ENCODE measurements at places on chromosomes 1 and 21. TPM values are rescaled to one million over a fixed set of nuclear protein-coding genes. Genes with fewer than 3 reads are reported as not detected.

DNA sequence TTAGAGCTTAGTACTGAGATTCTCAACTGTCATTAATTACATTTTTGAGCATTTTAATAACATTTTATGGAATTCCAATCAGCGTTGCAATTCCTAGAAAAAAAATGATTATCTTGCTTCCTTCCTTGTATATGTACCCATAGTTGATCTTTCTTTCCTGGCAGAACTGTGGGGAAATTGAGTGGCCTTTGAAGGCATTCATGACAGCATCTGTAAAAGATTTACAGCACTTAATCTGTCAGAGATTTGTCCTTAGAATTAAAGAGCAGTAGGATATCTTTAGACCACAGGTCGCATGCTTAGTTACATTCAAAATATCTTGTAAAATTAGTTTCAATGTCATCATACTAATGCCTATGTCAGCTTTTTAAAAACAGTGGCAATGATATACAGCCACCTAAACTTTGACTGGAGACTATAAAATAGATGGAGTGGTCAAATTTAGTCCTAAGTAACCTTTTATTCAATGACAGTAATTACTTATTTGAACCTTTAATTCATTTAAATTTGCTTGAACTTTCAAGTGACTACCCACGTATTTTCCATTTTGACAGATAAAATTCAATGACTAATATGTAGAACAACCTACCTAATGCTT is 692.0 kb downstream of the NCAM2 start:
- no peak overlapping the region for H3K27ac ChIP-seq
- H3K4me3 ChIP-seq, result no peak overlapping the region
- no peaks in the 10 kb centered on the region for H3K27me3 ChIP-seq
- H3K36me3 ChIP-seq, result no peaks in the 10 kb centered on the region
- no peak for DNase-seq
- no peaks in the 10 kb centered on the region for H3K4me1 ChIP-seq

- no peak for DNase-seq
- no peaks in the 10 kb centered on the region for H3K4me1 ChIP-seq
- H3K4me3 ChIP-seq, result no peak overlapping the region
- H3K27ac ChIP-seq, result no peak overlapping the region
- H3K27me3 ChIP-seq, result no peaks in the 10 kb centered on the region
Measured at GRCh38 chr1:219387211-219387610, 213.5 kb downstream of the LYPLAL1 start.

DNA sequence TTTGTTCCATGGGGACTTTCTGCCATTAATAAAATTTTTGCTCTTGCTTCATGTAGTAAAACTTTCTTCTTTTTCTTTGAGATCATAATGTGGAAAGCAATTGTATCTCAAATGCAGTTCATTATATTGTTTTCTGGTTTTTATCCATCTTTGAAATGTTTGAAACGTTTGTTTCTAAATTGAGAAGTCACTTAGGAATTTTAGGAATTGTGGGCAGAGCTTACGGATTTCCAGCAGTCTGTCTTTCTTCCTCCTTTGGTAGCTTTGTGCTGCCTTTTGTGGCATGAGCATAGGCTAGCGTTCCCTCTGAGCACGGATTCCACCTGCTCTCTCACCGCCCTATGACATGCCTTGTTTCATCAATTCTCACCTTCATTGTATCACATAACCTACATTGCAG is 2.9 kb upstream of the ST6GALNAC5 start:
- H3K27me3 ChIP-seq, result no peaks in the 10 kb centered on the region
- H3K4me1 ChIP-seq, result no peaks in the 10 kb centered on the region
- no peak overlapping the region for H3K27ac ChIP-seq
- H3K36me3 ChIP-seq, result no peaks in the 10 kb centered on the region
- no peak overlapping the region for H3K4me3 ChIP-seq

DNA sequence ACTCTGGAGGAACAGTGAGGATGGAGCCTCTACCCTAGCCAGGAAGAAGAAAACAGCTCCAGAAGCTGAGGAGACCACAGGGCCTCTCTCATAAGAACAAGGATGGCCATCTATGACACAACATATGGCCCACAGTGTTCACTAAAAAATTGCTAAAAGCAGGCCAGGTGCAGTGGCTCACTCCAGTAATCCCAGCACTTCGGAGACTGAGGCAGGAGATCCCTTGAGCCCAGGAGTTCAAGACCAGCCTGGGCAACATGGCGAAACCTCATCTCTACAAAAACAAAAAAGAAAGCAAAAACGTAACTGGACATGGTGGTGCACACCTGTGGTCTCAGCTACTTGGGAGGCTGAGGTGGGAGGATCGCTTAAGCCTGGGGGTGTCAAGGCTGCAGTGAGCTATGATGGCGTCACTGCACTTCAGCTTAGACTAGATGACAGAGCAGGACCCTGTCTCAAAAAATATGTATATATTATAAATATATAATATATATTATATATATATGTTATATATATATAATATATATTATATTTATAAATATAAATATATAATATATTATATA is 103.1 kb downstream of the TOMM20 start:
- H3K4me3 ChIP-seq, result no peak overlapping the region
- H3K27me3 ChIP-seq, result no peaks in the 10 kb centered on the region
- H3K36me3 ChIP-seq, result no peaks in the 10 kb centered on the region
- no peak overlapping the region for H3K27ac ChIP-seq

GRCh38 chr1:70586046-70586445 is 175.0 kb downstream of the CTH start:
- no peaks in the 10 kb centered on the region for H3K4me1 ChIP-seq
- H3K27ac ChIP-seq, result no peak overlapping the region
- H3K36me3 ChIP-seq, result no peaks in the 10 kb centered on the region
- no peak for DNase-seq

DNA sequence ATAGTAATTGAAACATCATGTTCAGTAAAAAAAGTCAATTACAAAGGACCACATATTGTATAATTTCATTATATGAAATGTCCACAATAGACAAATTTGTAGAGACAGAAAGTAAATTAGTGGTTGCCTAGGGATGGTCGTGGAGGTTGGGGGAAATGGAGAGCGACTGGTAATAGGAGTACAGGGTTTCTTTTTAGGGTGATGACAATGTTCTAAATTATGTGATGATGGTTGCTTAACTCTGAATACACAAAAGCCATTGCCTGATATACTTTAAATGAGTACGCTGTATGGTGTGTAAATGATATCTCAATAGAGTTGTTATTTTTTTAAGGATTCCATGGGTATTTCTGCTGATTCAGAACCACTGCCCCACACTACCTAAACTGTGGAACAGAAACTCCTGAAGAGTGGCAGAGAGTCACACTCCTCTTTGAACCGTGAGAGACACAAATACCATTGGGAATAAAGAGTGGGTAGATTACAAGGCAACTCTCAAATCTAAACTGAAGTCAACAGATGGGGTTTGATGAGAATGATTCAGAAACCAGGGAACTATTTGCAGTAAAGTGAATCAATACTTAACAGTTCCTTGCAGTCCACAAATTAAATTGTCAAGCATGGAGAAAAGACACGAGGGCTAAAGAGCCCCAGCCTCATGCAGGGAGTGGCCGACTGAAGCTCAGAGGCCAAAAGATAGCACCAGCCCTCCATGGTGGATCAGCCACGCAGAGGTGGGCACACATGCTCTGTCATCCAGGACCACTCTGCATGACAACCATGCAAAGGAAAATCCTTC is 118.0 kb downstream of the CAPN8 start:
- no peak overlapping the region for H3K4me3 ChIP-seq
- H3K4me1 ChIP-seq, result no peaks in the 10 kb centered on the region
- no peaks in the 10 kb centered on the region for H3K36me3 ChIP-seq
- H3K27ac ChIP-seq, result no peak overlapping the region
- H3K27me3 ChIP-seq, result no peaks in the 10 kb centered on the region
- no peak for DNase-seq

DNA sequence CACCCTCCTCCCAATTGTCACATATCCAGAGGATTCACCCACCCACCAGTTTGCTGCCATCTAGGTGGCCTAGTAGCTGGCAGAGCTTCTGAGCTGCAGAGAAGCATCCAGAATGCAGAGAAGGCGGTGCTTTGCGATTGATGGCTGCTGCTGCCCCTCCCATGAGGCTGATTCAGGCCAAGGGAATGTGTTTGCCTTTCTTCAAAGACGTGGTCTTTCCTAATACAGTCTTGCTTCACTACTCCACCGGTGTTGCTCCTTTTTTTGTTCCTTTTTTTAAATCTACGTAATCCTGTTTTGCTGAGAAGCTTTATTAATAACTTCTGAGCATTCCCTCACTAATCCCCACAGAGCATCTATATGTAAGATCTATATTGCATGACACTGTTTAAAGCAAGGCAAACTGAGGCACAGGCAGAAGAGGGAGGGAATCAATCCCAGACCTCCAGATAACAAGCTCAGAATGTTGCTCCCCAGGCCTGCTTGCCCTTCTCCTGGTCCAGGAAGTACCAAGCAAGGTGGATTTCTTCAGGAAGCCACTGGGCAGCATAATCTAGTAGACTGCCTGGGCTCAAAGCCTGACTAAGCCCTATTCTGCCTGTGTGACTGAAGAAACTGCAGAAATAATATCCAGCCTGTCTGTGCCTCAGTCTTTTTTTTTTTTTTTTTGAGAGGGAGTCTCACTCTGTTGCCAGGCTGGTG is 275.5 kb upstream of the FMN2 start:
- H3K4me3 ChIP-seq, result no peak overlapping the region
- no peaks in the 10 kb centered on the region for H3K27me3 ChIP-seq
- DNase-seq, result no peak
- no peak overlapping the region for H3K27ac ChIP-seq

DNA sequence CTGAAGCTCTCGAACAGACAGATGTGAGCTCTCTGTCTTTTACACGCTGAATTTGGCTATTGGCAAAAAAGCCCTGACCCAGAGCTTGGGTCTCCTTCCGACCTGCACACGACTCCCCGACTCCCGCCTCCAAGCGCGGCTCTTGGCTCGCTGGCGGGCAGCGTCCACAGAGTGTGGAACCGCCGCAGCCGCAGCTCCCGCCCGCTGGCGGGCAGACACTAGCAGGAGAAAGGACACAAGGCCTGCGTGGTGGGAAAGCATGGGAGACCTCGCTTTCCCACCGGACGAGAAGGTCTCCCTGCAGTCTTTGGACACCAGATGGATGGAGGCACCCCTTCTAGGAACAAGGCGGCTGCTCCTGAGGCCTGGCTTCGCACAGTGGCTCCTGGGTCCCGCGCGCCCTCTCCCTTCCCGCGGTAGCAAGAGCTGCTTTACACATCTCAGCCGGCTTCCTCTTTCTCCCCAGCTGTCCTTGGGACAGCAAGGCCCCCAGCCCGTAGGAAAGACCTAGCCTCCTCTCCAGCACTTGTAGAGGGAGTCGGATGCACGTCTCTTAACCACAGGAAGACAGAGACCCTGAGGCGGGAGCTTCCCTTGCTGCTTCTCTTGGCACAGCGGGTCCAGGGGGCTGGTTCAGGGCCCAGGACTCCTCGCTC is 92.1 kb downstream of the PRKAB2 start:
- H3K36me3 ChIP-seq, result no peaks in the 10 kb centered on the region
- peaks cover 43% of the 10 kb centered on the region for H3K4me1 ChIP-seq

- no peak overlapping the region for H3K4me3 ChIP-seq
- no peaks in the 10 kb centered on the region for H3K4me1 ChIP-seq
- H3K27me3 ChIP-seq, result no peaks in the 10 kb centered on the region
- H3K27ac ChIP-seq, result no peak overlapping the region
Measured at GRCh38 chr1:178945763-178946266, 74.9 kb upstream of the ANGPTL1 start.

GRCh38 chr1:89286549-89287180 is 14.0 kb upstream of the GBP5 start:
- no peaks in the 10 kb centered on the region for H3K27me3 ChIP-seq
- no peak for DNase-seq
- no peaks in the 10 kb centered on the region for H3K36me3 ChIP-seq
- H3K4me1 ChIP-seq, result no peaks in the 10 kb centered on the region
- H3K4me3 ChIP-seq, result no peak overlapping the region

- H3K4me1 ChIP-seq, result no peaks in the 10 kb centered on the region
- no peaks in the 10 kb centered on the region for H3K27me3 ChIP-seq
- H3K36me3 ChIP-seq, result no peaks in the 10 kb centered on the region
- DNase-seq, result no peak
- H3K27ac ChIP-seq, result no peak overlapping the region
Measured at GRCh38 chr21:39647476-39647875, 34.7 kb downstream of the B3GALT5 start.

GRCh38 chr1:58035523-58035922 is 511.0 kb downstream of the OMA1 start:
- no peak overlapping the region for H3K4me3 ChIP-seq
- H3K36me3 ChIP-seq, result no peaks in the 10 kb centered on the region
- DNase-seq, result no peak
- H3K27ac ChIP-seq, result no peak overlapping the region

GRCh38 chr1:185014941-185015340 is 30.4 kb upstream of the RNF2 start:
- no peaks in the 10 kb centered on the region for H3K36me3 ChIP-seq
- no peak overlapping the region for H3K4me3 ChIP-seq
- H3K4me1 ChIP-seq, result no peaks in the 10 kb centered on the region
- H3K27ac ChIP-seq, result no peak overlapping the region
- DNase-seq, result no peak

DNA sequence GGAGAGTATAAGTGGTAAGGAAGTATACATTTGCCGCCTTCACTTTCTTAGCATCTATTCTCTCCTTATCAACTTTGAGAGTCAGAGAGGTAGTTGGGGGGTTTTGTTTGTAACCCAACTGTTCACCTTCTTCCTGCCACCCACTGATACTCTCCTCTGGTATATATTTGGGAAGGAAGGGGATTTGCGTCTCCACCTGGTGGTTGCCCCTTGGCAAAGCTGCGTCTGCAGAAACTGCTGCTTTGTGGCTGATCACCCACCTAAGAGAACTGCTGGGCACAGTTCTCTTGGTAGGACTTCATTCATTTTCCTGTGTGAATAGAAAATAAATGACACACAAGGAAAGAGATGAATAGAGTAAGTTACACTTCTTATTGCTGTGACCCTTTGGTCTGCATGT is 87.0 kb downstream of the SYT14 start:
- H3K4me1 ChIP-seq, result no peaks in the 10 kb centered on the region
- H3K4me3 ChIP-seq, result no peak overlapping the region
- no peaks in the 10 kb centered on the region for H3K27me3 ChIP-seq
- no peak for DNase-seq
- H3K27ac ChIP-seq, result no peak overlapping the region

Gene CLDN14
- not detected for total RNA-seq

Gene CASZ1
- 44.3 TPM for total RNA-seq

Gene GCSAML
- not detected for total RNA-seq

Gene EPB41
- total RNA-seq, result 25.4 TPM

Gene TAF5L
- total RNA-seq, result 8.6 TPM

Gene SNX27
- 25.8 TPM for total RNA-seq

Gene OR6K3
- not detected for total RNA-seq

Gene KCNJ6
- total RNA-seq, result not detected

Gene TNNI3K
- total RNA-seq, result 18.3 TPM

Gene TCHHL1
- total RNA-seq, result not detected

Gene SMYD3
- total RNA-seq, result 8.5 TPM
